ENCODE measurements at places on chromosomes 16 and 17. TPM values are rescaled to one million over a fixed set of nuclear protein-coding genes. Genes with fewer than 3 reads are reported as not detected.

The MPP3 gene
- 10.0 TPM for total RNA-seq

The TBC1D3B gene
- total RNA-seq: 3.2 TPM

The CLDN7 gene
- 453 TPM for total RNA-seq

The ACSM2A gene
- not detected for total RNA-seq

The TNP2 gene
- not detected for total RNA-seq

The ATP1B2 gene
- total RNA-seq: not detected

The EME1 gene
- 0.68 TPM for total RNA-seq

The HP gene
- not detected for total RNA-seq

The NOG gene
- under 0.01 TPM for total RNA-seq

The GCGR gene
- not detected for total RNA-seq

The SLC38A8 gene
- total RNA-seq: 0.34 TPM

The QPRT gene
- total RNA-seq: under 0.01 TPM

The CASKIN1 gene
- 0.34 TPM for total RNA-seq

The LRRC75A gene
- under 0.01 TPM for total RNA-seq

The CMTM1 gene
- 0.34 TPM for total RNA-seq

The EMP2 gene
- 33.9 TPM for total RNA-seq

The PITPNM3 gene
- total RNA-seq: 59.1 TPM

The KRTAP16-1 gene
- not detected for total RNA-seq

The ITGB3 gene
- 0.34 TPM for total RNA-seq

The CCL14 gene
- total RNA-seq: not detected

The MT1M gene
- 0.34 TPM for total RNA-seq

The CMTM3 gene
- 1.4 TPM for total RNA-seq

The CCDC40 gene
- 0.68 TPM for total RNA-seq

All from nasal cavity respiratory epithelium epithelial cell of viscerocranial mucosa (primary cell).